Urothelium cell line (cell line): ENCODE measurements at places on chromosomes 2 and 18.

DNA sequence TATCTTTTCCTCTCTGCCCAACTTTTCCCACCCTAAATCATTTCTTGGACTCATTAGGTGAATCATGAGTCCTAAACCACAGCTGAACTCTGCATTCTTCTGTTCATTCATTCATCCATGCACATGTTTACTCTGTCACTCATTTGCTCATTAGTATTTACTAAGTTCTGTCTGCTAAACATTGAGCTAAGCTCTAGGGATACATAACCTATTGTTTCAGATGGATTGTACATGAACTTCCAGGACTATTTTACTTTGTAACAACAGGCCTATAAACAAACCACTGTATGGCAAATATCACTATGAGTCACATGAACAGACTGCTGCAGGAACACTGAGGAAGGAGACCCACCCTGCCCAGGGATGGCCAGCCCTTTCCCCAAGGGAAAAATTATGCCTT, 14.6 kb upstream of the DYNC2LI1 start:
- peak; percentile 56 for DNase-seq

GRCh38 chr18:76323891-76324290, 171.2 kb downstream of the ZNF516 start:
- DNase-seq, result no peak

- DNase-seq, result no peak
Measured at GRCh38 chr2:110674620-110675555, 3.0 kb downstream of the BUB1 start.

- DNase-seq, result no peak
Measured at GRCh38 chr2:37318401-37318800, 6.2 kb downstream of the PRKD3 start.

- no peak for DNase-seq
Measured at GRCh38 chr2:183740241-183740640, 616.0 kb downstream of the NUP35 start.

DNA sequence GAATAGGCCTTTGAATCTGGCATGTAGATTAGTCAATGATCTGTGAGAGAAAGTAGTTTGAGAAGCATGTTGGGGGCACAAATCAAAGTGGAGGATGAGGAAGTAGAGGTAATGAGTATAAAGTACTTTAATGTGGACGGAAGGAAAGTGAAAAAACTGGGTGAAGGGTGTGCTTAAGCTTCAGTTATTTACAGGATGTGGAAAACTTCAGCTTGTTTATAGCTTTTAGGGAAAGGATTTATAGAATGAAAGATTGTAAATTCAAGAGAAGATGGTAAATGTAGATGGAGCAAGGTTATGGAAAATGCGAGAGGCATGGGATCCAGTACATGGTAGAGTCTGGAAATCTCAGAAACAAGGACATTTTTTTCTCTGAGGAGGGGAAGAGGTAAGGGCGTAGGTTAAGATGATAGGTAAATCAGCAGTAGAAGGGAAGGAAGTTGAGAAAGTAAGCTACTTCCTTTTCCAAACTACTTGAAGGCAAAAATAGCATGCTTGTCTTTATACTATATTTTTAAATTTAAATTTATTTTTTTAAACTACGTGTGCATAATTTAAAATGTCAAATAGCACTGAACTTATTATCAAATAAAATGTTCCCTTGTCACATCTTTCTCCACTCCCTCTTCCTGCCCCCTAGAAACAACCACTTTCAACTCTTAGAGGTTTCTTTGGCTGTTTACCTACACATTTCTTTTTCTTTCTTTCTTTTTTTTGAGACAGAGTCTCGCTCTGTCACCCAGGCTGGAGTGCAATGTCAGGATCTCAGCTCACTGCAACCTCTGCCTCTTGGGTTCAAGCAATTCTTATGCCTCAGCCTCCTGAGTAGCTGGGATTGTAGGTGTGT, 8.5 kb downstream of the FAM117B start:
- no peak for DNase-seq

DNA sequence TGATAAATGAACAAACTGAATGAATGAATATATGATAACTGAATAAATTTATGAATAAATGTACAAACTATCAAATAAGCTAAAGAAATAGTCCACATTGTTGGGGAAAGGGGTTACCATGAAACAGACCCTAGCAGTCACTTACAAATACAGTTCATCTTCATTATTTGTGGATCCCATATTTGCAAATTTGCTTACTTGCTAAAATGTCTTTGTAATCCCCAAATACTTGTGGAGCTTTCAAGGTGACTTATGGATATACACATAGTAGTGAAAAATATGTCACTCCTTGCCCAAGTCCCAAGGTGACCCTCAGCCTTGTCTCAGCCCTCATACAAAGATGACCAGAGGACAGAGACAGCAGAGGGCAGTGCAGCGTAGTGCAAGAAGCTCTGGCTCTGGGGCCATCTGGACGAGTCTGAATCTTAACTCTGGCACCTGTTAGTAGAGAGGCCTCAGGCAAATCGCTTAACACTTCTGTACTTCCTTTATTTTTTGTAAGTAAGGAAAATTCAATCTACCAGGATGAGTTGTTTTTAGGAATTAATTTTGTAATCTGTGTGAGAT, 3.1 kb downstream of the PAIP2B start:
- peak; percentile 26 for DNase-seq

DNA sequence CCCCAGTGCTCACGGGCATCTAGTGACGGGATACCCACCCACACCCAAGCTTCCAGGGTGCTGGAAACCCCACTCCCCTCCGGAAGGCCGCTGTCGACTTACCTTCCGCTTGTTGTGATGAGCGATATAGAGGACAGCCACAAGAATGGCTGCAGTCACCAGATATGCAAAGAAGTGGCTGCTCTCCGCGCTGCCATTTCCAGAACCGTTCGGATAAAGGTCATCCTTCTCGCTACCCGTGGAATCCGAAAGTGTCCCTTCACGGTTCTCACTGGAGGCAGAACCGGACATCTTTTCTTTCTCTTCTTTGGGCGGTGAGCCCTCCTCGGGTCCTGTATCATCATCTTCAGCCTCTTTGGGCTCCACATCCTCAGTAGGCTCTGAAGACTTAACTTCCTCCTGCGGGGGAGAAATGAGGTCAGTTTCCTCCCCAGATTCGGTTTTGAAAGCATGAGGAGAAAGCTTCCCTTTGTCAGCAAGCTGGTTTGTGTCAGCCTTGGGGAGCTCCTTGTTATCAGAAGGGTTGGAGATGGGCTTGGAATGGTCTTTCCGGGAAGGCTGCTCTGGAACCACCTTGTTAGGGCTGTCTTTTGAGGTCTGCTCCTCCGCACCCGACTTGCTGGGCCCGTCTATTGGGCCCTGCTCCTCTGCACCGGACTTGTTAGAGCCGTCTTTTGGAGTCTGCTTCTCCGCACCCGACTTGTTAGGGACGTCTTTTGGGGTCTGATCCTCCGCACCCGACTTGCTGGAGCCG, 1.2 kb downstream of the TGOLN2 start:
- no peak for DNase-seq

DNA sequence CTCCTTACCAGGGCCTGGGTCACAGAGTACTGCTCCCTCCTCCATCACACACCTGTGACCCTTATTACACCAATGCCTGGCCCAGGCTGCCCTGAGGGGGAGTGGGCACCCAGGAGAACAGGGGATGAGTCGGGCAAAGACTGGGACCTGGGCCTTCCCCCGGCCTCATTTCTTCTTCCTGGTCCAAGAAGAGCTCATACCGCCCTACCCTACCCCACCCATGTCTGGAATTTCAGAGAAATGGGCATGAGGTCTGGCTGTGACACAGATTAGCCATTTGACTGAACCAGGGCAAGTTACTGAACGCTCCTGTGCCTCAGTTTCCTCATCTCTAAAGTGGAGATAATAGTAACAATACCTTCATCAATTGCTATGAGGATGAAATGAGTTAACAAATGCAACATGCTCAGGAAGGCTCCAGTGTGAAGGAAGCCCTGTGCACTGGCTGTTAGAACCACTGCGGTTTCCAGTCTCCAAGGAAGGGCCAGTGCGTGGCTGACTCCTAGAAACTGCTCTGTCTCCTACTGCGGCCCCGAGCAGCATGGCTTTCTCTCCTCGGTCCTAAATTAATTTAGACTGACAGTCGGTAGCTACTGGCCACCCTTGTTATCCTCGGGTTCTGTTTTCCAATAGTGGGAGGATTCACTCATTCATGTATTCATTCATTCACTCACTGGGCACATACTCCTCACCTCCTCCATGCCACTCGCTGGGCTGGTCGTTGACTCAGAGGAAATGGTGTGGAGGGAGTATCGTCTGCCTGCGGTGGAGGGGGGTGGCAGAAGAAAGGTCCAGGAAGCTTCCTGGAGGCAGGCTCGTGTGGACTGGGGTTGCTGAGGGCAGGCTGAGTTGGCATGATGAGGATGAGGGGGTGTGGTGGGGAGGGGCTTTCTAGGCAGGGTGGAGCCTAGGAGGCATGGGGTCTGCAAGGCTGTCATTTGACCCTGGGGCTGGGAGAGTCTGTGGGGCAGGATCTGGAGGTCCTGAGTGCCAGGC, 175.6 kb downstream of the GLI2 start:
- peak; percentile 78 for DNase-seq

GRCh38 chr2:3040496-3041140, 337.0 kb downstream of the EIPR1 start:
- no peak for DNase-seq
